ENCODE measurements at places on chromosomes 1 and 21. TPM values are rescaled to one million over a fixed set of nuclear protein-coding genes. Genes with fewer than 3 reads are reported as not detected.

RAVER2 gene
- total RNA-seq: 27.8 TPM

MX2 gene
- not detected for total RNA-seq

GRCh38 chr1:43952731-43953346 is 6.1 kb downstream of the IPO13 start:
- DNase-seq: no peak

S100A3 gene
- not detected for total RNA-seq

DNA sequence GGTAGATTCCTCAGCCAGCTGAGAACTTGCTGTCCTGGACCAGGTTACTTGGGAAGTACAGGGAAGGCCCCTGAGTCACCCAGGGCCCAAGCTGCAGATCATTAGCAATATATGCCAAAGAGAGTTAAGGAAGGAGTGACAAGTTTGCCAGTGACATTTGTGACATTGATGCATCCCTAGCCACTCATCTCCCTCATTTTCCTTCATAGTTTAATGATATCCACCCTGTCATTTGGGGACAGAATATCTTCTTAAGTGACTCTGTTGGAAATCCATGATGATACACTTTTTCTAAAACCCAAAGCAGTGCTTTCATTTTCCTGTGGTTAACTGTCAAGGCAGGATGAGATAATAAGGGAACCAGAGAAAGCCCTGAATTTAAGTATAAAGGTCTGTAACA is 3.2 kb downstream of the TNN start:
- DNase-seq: no peak

- DNase-seq: no peak
Measured at GRCh38 chr1:94194079-94194865, 43.1 kb downstream of the ARHGAP29 start.

RPTN gene
- total RNA-seq: not detected

GRCh38 chr21:34536311-34536710 is 24.3 kb upstream of the KCNE1 start:
- no peak for DNase-seq

DNA sequence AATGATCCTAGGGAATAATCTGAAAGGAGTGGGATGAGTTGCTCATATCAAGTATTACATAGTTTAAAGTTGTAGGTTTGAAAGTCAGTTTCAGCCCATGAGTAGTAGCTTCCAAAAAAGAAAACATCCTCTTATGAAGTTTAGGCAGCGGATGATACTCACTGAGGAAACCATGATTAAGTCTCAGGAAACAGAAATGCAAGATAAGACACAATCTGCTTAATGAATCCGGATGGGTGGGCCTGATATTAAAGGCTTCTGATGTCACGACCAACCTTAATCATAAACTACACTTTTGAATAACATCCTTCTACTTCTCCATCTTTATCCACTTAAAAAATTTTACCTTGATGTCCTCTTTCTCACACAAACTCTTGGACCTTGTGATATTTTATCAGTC is 61.8 kb downstream of the S1PR1 start:
- DNase-seq: no peak

DNA sequence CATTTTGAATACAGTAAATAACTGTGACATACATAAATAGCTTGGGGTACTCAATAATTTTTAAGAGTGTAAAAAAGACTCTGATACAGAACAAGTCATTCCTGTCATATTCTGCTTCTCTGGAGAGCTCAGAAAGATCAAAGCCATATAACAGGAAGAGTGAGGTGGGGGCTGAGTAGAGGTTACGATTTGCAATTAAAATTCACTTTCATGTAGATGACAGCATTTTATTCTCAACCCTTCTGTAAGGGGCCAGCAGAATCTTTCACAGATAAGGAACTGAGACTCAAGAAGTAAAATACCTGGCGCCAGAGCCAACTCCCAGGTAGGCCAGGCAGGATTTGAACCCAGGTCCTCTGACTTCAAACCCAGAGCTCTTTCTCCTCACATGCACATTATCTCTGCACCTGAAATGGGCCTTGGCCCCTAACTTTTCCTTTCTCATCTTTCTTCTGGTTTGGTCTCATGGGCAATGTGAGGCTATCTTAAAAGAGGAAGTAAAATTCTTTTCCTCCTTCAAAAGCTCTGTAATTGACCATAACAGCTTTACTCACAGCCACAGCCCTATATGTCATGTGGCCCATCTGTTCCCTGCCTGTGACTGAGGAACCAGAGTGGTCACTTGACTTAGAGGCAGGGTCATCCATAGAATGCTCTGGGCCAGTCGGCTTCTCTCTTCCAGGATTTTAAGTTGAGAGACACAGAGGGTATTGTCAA is 80.9 kb upstream of the SYT6 start:
- no peak for DNase-seq

DNA sequence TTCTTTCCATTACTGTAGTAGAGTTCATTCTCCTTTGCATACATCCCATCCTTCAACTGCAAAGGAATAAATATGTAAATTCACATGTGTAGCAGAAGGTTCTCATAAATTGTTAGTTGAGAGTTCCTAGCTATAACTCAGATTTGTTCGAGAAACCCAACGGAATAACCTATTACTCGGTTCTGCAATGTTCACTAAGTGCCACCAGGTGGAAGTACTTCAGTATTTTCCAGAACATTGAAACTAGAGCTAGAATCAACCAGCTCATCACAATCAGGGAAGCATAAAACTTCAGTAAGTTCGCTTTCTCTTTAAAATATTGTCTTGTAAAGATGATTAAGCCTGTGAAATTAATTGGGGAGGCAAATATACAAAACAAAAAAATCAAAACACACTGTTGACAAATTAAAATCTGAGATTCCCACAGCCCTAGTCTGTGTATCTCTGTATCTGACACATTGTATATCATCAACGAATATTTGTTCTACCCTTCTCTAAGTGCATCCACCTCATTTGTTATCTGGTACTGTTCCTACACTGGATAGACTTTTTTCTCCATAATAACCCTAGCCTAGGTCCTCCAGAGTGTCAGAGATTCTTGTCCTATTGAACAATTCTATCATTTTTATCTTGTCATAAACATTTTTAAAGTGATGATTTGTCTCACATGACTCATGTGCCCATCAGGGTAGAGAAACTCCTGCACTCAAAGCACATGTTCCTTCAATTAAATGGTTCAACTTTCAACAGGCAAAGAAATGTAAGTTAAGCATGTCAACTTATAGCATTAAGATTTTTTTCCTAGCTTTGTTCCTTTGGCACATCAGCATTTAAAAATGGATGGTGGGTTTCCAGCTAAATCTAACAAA is 31.9 kb downstream of the MROH9 start:
- DNase-seq: no peak
